NCI-H446 (cell line): ENCODE measurements at places on chromosomes 3 and 15.

DNA sequence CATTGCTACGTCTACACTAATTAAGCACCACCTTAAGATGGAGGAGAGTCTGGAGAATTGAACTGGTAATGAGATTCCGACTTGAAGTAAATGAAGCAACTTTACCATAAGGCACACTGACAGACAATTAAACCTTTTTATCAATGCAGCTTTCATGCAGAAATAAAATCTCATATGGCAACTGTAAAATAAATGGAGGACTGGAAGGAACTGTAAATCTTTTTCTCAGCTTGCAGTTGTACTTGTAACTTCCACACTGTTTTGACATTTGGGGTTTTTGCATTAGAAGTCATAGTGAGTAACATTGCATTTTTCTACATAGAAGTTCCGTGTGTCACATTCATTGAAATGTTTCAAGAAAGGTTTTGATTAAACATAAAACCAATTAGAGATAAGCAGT lies 705.3 kb downstream of the NLGN1 start:
- DNase-seq: no peak

DNA sequence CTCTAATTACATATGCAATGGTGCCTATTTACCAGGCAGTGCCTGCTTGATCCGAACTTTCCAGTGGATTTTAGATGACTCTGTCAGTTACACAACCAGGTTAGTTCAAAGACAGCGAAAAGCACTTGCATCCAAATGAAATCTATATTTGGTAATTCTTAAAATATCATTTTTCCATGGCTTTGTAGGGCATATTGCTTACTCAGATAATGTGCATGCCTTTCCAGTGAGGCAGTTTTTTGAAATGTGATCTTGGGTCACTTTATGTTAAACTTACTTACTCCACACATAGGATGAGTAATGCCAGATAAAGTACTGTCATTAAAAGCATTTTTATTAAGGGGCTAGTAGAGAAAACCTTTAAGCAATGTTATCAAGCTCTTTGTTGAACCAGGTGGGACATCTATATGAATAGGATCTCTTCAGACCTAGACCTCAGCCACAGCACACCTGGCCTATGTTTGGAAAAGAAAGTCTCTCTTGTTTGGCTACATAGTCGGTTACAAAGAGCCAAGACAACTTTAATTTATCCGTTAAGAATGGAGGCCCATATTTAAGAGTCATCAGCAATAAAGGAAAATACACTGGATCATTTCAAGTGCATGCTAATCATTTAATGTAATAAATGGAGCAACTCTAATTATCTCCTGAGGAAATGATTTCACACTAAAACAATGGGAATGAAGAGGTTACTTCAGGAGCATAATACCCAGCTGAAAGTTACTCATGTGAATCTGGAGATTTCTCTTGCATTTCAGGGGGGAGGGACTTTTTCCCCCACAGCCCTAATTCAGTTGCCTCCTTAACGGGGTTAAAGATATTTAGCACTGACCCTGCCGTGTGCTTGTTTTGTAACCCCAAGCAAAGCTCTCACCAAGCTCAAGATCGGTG lies 56.3 kb upstream of the TMCO5A start:
- no peak for DNase-seq

DNA sequence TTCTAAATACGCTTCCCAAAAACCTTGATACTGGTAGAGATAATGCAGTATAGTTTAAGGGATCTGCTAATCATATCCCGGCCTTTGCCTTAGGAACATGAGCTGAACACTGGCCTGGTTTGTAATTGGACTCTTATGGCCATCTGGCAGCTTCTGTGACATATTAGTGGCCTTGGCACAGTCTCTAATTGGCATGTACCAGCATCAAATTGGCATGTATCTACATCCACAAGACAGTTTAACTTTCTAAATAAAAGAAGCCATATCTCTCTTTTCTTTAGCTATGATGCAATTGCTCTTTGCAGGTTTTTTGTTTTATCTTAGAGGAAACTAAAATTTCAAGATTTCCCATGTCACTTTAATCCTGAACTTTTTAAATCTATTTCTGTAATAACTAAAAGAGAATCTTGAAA lies 44.6 kb upstream of the FILIP1L start:
- DNase-seq: peak; percentile 90

DNA sequence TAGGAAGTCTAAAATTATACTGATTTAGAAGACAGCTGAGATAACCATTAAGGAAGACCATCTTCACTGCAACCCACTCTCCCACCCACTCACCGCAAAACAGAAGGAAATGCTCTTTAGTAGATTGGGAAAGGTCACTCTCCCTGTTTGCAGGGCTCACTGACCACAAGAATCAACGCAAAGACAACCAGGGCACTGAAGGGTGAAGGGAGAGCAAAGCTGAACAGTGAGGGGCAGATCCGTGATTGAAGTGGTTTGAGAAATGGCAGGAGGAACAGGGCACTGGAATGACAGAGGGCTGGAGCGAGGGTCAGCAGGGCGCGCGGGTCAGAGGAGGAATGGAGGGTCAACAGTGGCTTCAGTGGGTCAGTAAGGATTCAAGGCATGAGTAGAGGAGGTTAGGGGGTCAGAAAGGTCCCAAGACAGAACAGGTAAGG lies 520 bp downstream of the MESD start:
- DNase-seq: no peak

GRCh38 chr15:46918462-46919140 lies 798.7 kb upstream of the SEMA6D start:
- DNase-seq: no peak

GRCh38 chr15:58472821-58473581 lies 41.2 kb downstream of the LIPC start:
- DNase-seq: no peak

DNA sequence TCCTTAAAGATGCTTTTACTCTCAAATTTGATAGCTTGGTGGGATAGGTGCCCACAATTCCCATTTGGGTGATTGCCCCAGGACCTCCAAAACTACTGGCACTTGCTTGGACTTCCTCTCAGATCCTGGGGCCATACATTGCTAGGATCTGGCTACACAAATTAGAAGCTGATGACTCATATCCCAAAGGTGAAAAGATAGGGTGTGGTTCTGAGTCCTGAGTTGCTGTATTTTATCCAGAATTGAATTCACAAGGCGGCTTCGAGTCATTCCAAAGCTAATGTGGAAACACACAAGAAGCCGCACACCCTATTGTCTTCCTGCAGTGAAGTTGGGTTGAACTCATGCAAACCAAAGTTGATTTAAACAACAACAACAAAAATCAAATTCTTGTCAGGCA lies 53.4 kb downstream of the DUT start:
- no peak for DNase-seq

DNA sequence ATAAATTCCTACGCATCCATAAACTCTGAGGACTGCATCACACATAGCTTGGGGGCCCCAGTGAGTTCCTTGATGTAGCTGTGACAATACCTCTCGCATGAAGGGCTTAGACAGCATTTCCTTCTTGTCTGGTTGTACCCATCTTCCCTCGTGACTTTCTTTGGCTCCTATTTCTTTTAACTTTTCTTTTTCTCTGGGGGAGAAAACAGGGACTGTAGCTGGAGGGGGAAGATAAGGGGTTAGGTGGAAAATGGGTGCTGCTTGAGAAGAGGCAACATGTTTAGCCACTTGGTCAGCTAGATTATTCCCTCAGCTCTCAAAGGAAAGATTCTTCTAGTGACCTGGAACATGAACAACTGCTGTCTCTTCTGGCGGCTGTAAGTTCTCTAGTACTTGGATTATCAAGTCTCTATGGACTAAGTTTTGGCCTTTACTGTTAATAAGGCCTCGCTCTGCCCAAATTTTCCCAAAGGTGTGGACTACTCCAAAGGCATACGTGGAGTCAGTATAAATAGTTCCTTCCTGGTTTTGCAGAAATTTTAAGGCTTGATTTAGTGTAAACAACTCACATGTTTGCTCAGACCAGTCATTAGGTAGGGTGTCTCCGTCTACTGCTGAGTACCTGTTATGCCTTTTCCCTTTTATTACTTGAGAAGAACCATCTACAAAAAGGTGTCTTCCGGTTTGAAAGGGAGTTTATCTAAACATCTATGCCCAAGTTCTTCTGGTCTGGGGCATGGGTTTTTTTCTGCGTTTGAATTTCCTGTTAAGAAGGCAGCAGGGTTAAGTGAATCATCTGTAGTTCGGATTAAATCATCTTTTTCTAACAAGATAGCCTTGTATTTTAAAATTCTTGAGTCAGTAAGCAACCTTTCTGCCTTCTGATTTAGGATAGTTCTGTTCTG lies 21.0 kb upstream of the ATG7 start:
- no peak for DNase-seq

GRCh38 chr3:13536832-13537231 lies 12.1 kb upstream of the FBLN2 start:
- no peak for DNase-seq
